Stimulated activated CD4-positive, alpha-beta T cell treated with anti-CD3 and anti-CD28 coated beads, Interleukin-12 subunit alpha, Interleukin-12 subunit beta, amount 100 ng/mL, for 4 hours (primary cell): ENCODE measurements at places on chromosomes 4 and X.

- no peak for DNase-seq
These were observed 1.5 kb downstream of the CASP6 start for GRCh38 chr4:109701566-109702410.

DNA sequence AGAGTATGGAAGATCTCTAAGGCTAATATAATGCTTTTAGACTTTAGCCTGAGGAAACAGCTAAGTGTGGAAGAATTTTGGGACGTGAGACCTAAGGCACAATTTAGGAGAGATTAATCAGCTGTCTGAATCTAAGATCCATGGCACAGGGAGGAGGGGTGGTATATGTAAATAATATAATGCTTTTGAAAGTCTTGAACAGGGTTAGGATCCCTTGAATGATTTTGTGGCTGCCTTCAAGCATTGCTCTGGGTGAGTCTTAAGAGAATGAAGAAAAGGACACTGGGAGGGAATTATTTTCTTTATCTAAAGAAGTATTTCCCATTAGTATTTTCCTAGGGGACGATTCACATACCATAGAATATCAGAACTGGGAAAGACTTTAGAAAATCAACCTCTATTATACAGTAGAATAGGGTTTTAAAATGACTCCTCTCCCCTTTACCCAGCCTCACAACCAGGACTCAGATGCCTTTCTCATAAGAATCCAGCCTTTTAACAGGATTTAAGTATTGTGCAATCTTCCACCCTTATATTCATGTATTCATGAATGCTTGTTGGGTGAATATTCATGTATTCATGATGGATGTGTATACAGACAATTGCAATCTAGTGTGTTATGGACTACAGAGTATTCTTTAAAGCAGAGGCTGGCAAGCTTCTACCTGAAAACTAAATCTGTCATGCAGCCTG, 664.2 kb upstream of the CPEB2 start:
- DNase-seq = no peak

DNA sequence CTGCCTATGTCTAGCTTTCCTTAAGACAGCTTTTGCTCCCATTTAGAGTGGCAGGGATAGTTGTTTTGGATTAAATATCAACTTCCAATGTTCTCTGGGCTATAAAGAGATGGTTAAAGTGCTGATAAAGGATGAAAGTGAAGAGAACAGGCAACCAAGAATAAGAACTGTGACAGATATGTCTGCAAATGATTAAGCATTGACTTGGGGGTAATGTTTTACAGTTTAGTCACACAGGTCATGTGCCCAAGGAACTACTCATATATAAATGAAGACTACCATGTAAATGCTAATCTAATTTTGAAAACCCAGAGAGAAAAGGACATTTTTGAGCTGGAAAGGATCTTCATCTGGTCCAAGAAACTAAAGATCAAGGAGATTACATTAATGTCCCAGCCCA, 42.1 kb downstream of the RBMX2 start:
- no peak for DNase-seq

- no peak for DNase-seq
These were observed 5.1 kb downstream of the ANXA3 start for GRCh38 chr4:78556665-78557064.

DNA sequence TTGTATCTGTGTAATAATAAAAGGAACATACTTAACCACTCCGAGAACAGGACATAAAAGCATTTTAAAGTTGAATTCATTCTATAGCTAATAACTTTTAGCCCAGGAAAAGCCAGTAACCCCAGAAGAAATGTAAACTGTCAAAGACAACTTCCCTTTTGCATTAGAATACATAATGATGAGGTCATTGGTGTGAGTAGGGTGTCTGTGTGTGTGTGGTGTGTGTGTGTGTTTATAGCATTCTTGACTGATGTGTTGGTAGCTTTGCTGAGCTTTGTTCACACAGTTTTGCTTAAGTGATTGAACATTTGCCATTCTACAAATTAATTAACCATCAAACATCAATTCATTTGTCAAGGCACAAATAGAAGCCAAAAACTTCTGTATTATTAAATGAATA, 559.6 kb downstream of the ARAP2 start:
- DNase-seq = no peak

- no peak for DNase-seq
These were observed 74.4 kb upstream of the SOD3 start for GRCh38 chr4:24720979-24721378.

DNA sequence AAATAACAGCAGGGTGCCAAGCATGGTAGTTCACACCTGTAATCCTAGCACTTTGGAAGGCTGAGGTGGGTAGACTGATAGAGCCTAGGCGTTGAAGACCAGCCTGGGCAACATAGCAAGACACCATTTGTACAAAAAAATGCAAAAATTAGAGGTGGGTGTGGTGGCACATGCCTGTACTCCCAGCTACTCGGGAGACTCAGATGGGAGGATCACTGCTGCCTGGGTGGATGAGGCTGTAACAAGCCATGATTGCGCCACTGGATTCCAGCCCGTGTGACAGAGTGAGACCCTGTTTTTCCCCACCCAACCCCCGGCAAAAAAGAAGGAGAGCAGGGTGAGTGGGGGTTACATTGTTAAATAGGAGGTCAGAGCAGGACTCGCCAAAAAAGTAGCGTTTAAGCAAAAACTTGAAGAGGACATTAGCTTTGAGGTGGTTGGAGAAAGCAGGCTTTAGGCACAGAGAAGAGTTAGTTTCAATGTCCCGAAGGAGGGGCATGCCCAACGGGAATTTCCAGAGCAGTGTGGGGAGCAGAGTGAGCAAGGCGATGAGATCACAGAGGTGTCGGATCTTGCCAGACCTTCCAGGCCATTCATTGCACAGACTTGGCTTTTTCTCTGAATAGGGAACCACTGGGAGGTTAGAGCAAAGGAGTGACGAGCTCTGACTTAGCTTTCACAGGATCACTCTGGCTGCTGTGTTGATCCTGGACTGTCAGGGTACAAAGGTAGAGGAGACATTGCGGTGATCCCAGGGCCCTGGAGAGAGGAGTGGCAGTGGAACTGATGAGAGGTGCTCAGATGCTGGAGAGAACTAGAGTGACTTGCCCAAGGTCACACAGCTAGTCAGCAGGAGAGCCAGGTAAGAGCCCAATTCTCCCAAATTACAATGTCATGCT, 70.6 kb downstream of the TRAPPC11 start:
- no peak for DNase-seq

DNA sequence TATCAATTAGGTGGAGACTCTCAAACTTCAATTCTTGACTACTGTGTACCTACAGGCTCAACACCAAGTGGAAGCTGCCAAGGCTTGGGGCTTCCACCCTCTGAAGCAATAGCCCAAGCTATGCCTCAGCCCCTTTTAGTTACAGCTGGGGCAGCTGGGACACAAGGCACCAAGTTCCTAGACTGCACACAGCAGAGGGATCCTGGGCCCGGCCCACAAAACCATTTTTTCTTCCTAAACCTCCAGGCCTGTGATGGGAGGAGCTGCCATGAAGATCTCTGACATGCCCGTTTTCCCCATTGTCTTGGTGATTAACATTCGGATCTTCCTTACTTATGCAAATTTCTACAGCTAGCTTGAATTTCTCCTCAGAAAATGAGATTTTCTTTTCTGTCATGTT, 3.4 kb upstream of the UGDH start:
- no peak for DNase-seq

DNA sequence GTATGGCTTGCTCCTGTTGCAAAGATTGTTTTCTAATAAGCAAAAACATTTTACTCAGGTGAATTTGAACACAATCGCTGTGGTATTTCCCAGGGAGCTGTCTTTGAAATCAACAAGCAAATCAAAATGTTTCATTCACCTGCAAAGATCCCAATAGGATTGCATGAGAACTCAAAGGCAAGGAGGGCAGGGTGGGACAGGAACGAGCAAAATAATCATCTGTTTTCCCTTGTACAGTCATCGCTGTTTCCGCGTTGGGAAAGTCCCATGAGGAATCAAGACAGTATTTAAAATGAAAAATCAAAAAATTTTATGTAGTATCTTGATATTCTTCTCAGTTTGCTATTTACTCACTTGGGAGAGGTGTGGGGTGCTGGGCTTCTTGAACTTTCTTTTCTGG, 198.8 kb downstream of the STIM2 start:
- DNase-seq = no peak

DNA sequence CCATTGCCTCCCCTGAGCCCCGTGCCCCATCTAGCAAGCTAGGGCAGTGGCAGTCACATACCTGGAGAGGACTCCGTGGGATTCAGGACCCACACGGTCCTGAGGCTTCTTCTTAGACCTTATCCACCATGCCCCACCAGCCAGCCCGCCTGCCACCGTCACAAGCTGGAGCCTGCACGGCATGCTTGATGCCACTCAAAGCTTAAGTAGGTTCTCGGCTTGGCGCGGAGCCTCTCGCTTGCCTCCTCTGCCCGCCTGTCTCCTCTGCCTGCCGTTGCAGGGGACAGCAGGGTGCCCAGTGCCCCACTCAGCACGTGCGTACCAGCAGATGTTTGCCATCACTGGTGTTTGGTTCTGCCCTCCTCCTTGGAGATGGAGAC, 14.1 kb downstream of the PSAPL1 start:
- DNase-seq = no peak

GRCh38 chrX:133956570-133957340, 28.6 kb downstream of the GPC3 start:
- no peak for DNase-seq
